ENCODE measurements at places on chromosomes 7 and 10.

DNA sequence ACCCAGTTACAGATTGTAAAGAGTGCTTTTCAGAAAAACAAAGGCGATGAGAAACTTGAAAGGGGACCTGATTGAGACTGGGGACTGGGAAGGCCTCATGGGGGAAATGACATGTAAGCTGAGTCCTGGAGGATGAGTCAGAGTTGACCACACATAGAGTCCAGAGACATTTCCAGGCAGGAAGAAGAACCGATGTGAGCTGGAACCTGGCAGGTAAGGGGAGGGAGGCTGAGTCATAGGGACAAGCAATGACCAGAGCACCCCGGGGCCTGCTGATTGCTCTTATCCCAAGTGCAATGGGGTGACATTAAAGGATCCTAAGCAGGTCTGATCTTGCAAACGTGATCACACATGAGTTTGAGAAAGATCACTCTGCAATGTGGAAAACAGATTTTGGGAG is 11.7 kb downstream of the TLL2 start:
- no peak for DNase-seq

GRCh38 chr10:77506517-77507200 is 130.9 kb downstream of the KCNMA1 start:
- no peak for DNase-seq

- no peak for DNase-seq
Observed at GRCh38 chr7:118104812-118105441, 79.0 kb upstream of the LSM8 start.

- no peak for DNase-seq
Observed at GRCh38 chr7:142739923-142740492, 9.3 kb upstream of the PRSS1 start.

DNA sequence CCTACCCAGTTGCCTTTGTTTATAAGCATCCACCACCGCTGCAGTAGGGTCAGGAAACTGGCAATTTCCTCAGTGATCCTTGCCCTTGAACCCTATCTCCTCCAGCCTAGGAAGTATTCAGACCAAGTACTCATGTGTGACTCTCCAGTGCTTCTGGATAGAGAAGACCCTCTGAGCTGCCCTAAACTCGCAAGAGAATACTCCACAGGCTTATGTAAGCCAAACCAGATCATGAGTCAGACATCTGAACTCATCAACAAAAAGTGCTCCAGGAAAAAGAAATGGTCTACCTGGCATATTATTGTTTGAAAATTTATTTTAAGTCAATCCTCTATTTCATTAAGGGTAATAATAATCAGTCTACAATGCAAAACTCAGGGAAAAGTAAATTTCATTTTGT is 101.3 kb downstream of the KAT6B start:
- no peak for DNase-seq

DNA sequence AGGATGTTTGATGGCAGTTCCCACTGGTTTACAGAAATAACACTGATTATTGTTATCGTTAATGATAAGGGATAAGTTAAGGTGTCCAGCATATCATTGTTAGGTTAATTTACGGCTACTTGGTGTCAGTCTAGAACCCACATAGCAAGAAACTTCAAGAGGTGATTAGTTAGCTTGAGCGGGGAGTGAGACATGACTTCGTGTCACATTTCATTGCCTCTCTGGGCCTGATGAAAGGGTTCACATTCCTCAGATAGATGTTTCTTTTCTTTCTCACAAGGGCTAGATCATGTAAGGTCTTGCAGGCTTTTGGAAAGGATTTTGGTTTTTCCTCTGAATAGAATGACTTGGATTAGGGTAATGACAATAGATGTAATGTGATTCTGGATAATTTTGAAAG is 26.7 kb downstream of the WAC start:
- no peak for DNase-seq

GRCh38 chr10:26087666-26088065 is 128.9 kb upstream of the GAD2 start:
- no peak for DNase-seq
